ENCODE measurements at places on chromosomes 3 and 15.

DNA sequence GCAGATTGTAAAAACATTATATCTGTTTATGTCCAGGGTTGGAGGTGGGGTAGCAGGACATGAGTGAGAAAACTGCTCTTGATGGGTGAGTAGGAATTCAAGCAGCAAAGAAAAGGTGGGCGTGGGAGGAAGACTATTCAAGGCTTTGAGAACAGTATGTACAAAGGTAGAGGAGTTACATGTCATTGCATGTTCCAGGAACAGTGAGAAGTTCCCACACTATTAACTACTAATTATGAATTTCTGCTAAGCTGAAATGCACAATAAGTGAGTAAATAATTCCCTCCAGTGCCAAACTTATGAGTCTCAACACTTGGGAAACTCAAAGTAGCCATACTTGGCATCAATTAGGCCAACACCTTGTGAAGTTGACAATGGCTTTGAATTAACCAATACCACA lies 80.1 kb downstream of the SRGAP3 start:
- no peak for DNase-seq

GRCh38 chr3:31925271-31925630 lies 55.8 kb downstream of the OSBPL10 start:
- DNase-seq = no peak

GRCh38 chr3:39882111-39882510 lies 72.7 kb downstream of the MYRIP start:
- DNase-seq = no peak

DNA sequence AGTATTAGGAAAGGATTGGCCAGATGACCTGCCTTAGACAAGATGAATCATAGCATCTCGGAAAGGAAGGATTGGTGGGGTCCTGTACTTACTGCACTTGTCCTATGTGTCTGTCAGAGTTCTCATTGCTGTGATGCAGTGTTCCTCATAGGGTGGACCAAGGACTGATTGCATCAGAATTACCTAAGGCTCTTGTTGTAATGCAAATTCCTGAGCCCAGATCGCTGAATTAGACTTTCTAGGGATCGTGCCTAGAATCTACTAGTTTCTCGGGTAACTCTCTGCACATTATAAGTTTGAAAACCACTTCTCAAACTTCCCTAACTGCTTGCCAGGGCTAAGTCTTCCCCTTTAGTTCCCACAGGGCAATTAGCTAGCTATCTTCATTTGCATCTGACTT lies 74.9 kb upstream of the SKOR1 start:
- DNase-seq = no peak
